ENCODE measurements at places on chromosomes 13 and 19.

- no peak for DNase-seq
These were observed 8.3 kb downstream of the PLEKHG2 start for GRCh38 chr19:39420769-39421168.

GRCh38 chr13:73119612-73120011 lies 60.8 kb downstream of the KLF5 start:
- no peak for DNase-seq

GRCh38 chr19:13935765-13936510 lies 2.3 kb downstream of the PODNL1 start:
- no peak for DNase-seq

DNA sequence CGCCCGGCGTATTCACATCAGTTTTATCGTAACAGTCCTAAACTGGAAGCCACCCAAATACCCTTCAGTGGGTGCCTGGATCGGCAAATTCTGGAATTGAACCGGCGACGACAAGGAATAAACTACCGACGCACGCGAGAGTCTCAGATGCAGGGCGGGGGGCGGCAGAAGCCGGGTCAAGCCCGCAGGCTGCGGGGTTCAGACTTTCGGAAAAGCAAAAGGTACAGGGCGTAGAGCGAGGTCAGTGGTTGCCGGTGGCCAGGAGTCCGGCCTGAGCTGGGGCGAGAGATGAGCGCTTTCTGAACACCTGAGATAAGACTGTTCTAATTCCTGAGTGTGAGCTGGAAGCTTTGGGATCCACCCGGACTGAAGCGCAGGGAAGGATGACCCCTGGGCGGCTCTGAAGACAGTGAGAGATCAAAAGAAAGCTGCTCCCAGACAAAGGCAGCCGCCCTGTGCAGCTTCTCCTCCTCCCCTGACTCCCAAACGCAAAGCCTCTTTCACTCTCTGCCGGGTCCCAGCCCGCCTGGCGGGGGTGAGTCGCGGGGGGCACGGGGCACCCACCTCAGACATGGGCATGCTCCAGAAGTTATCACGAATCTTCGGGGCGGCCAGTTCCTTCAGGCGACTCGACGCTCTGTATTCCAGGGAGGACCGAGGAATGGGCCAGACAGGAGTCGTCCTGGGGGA lies 26.2 kb upstream of the MIER2 start:
- DNase-seq: no peak

- no peak for DNase-seq
These were observed 11.5 kb downstream of the TM6SF2 start for GRCh38 chr19:19261350-19262189.

GRCh38 chr13:80250213-80250810 lies 90.6 kb downstream of the SPRY2 start:
- no peak for DNase-seq

DNA sequence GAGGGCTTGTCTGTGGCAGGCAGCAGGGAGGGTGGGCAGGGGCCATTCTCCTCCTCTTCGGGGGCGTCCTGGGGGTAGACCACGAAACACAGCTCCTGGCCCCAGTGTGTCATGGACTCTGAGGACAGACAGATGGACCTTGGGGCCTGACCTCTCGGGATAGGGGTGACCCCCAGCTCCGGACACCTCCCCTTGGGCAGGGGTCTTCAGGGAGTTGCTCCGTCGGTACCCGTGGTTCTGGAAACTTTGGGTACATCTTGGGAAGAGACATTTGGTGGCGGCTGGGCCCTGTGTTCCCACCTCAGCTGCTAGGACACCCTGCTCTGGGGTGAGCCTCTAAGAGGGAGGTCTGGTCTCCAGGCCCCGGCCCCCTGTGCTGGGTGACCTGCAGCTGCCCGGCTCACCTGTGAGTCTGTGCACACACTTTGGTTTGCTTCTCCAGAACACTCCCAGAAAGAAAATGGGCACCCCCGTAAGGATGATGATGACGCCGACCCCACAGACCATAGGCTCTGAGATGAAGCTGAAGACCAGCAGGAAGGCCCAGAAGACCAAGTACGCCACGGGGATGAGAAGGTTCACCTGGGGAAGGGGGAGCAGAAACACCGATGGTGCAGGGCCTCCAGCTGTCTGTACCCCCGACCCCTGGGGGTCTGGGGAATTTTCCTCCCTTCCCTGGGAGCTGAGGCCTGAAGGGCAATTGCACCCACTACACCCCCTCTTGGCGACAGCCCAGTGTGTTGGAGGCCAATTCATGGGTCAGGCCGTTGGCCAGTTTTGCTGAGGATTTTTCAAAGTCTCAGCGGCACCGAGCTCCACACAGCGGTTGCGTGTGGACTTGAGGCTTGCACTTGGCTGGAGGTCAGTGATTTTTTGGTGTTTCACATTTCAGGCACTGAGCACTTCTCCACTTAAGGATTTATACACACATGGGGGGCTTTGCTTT lies 15.0 kb downstream of the LRP3 start:
- DNase-seq: no peak

DNA sequence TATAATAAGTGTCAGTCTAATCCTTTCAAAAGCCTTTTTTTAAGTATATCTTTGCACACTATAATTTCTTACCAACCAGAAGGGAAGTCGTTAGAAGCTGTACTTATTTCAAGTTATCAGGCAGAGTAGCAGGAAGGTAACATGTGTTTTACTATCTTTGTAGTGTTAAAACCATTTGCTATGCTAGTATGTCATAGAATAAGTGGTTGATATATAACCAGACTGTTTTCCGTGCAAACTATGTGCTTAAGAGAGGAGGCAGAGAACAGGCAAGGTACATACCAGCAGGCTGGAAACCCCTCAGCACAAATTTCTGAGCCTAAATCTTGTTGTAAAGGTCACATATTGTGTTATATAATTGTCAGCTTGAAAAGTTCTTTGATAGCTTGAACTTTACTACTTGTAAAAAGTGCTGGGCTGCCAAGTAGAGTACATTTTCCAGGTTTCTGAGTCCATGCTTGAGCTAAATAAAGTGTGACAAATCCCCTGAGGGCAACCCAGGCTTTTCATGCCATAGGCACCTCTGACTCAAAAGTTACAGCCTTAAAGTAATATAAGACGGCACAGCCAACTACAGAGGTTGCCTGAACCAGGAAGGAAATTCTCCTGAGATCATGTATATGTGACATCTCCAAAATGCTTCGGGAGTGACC lies 1297.4 kb downstream of the PCDH9 start:
- DNase-seq: no peak

DNA sequence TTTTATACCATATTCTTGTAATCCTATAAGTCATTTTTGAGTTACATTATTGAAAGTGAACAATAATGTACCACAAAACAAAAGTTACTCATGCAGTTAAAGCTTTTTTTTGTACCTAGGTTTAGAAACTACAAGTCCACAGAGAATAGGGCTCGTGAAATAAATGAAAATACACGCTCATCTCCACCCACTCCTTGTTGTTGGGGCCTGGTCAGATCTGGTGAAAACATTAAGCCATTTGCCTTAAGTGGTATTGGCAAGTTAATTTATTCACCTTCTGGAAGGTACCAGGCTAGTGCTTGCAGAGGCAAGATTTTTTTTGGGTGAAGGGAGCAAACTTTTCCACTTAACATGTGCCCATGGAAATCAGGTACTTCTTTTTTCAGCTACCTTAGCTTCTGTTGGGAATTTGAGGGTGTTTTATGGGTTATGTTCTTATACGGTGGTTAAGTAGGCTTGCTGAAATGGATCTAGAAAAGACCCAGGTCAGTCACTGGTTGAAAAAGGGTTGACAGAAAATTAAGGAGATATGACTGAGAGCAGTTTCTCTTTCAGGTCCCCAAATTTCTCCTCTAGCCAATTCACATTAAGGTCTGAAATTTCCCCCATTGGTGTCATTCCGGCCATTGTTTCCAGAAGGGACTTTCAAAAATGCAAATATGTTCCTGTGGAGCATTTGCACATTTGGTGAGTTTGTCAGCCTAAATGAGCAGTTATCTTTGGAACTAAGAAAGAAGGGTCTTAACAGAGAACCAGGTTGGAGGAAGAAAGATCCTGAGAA lies 143.3 kb downstream of the KCNRG start:
- DNase-seq: no peak

DNA sequence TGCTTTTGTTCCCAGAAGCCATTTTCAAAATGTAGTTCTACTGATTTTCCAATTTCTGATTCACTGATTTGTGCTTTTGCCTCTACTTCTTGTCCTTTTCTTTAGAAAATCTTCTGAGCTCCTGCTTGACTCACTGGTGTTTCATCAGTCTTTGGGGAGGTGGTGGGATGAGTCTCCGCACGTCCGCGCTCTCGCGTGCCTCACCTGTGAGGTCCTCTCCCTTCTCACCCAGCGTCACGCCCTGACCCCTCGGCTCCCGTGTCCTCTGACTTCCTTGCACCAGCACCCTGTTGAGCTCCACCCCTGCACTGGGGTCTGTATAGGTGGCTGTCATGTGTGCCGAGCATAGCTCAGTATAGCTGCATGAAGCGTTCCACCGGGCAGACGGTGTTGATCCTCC lies 52.7 kb upstream of the MCF2L start:
- DNase-seq: no peak

GRCh38 chr13:99380921-99381645 lies 73.9 kb upstream of the GPR183 start:
- DNase-seq: no peak

DNA sequence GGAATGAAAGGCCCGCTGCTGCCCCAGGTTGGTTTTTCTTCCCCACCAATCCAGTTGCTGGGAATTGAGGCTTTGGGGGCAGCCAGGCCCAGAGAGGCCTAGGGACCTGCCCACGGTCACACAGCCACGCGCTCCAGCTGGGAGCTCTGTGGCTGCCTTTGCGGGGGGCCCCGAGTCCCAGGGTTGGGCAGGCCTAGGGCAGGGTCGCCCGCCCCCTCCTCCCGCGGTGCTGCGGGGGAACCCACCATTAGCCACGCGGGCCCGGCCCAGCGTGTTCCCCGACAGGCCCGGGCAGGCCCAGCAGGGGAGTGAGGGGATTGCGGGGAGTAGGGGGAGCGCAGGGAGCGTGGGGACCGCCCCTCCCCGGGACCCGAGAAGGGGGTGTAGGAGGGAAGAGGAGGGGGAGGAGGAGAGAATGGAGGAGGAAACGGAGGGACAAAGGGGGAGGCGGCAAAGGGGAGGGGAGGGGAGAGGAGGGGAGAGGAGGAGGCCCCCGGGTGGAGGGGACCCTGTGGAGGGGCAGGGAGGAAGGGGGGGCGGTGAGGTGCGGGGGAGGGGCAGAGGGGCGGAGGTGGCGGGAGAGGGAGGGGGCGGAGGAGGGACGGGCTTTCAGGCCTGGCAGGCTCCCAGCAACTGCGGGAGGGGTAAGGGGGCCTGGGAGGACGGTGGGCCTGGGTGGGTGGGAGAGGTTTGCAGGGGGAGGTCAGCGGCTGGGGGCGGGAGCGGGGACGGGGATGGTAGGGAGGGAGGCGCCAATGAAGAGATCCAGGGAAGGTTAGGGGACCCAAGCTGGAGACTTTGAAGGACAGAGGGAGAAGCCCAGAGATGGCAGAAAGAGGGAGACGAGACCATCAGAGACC lies 12.9 kb upstream of the TLE2 start:
- DNase-seq: no peak

DNA sequence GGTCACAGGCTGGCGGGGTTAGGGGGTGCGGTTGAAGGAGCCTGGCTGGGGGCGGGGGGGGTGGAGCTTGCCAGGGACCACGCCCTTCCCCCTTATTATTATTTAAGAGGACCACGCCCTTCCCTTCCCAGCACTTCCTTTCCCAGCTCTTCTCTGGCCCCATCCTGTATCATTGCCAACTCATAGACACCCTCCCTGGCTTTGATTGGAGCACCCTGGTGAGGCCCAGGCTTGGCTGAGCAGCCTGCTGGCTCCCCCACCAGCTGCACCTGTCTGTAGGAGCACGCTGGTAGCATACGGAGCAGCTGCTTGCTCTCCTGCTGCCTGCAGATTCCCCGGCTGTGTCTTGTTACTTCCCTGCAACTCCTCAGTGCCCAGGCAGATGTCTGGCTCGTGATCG lies 62.5 kb upstream of the PDX1 start:
- no peak for DNase-seq
